Epithelial cell of prostate (primary cell): ENCODE measurements at places on chromosomes 2 and 18.
A peak's percentile ranks its signal among the peaks of the same experiment; 100 is the strongest.

DNA sequence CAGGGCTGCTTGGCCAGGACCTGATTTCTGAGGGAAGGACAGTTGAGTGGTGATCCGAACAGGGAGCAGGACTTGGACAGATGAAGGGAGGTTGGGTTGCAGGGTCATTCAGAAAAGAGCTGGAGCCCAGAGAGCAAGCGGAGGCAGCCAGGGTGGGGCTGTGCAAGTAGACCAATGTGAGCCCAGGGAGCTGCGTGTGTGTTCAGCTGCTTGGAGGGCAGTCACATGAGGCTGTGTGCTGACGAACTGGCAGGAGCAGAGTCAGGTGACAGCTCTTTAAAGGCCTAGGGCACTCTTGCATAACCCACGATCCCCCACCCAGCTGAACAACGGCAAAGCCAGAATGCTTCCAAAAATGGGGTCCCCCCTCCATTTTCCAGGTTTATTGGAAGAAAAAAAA lies 4.6 kb upstream of the MLPH start:
- DNase-seq: no peak

GRCh38 chr2:217934321-217935131 lies 68.3 kb downstream of the TNS1 start:
- peak; percentile 43 for DNase-seq

GRCh38 chr2:73877071-73877802 lies 15.6 kb upstream of the ACTG2 start:
- no peak for DNase-seq

DNA sequence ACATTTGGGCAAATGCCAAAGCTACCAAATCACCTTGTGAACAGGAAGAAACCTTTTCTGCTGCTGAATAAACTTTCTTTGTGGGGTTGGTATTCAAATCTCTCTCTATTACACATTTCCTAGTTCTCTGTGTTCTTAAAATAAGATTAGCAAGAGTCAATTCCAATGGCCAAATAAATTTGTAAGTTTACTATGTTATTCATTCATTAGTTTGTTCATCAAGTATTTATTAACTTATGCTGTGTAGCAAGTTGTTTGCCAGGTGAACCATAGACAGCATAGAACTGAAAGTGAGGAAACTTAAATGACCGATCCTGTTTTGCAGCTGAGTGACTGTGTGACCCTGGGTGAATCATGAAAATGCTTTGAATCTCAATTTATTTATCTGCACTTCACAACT lies 37.7 kb upstream of the FSHR start:
- no peak for DNase-seq

DNA sequence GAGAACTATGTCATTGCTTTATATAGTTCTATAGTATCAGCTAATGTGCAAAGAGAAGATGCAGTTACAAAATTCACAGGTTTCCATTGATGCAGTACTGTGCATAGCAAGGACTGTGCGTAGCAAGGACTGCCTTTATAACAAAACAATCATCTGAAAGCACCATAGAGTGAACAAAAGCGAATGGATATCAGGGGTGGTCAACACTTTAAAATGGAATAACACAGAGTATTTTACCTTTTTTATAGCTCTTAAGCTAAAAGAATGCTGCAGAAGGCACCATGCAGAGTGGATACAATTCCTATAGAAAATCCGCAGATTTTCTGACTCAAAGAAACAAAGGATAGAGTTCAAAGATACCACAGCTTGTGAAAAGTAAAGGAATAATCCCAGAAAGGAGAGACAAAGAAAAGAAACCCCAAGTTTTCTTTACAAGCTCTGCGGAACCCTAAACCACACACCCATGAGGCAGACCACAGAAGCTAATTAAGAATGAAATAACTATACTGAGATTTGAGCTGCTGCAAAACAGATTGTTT lies 229.9 kb upstream of the DTNA start:
- no peak for DNase-seq

DNA sequence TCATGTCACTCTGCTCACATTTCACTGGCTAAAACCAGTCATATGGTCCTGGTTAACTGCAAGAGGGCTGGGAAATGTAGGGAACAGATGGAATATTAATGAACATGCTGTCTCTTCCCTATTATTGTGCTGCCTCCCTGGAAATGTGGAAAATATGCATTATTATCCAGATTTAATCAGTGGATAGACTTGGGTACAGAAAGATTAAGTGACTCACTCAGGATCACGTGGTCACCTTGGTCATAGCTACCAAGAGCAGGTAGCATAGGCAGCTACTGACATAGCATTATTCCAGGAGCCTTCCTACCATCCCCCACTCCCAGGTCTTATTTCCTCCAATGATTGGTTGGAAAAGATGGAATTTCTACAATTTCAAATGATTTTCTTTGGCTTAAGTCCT lies 141.1 kb downstream of the HRH4 start:
- DNase-seq: peak; percentile 6

- peak; percentile 91 for DNase-seq
Observed at GRCh38 chr2:37802899-37803379, 122.1 kb upstream of the RMDN2 start.

DNA sequence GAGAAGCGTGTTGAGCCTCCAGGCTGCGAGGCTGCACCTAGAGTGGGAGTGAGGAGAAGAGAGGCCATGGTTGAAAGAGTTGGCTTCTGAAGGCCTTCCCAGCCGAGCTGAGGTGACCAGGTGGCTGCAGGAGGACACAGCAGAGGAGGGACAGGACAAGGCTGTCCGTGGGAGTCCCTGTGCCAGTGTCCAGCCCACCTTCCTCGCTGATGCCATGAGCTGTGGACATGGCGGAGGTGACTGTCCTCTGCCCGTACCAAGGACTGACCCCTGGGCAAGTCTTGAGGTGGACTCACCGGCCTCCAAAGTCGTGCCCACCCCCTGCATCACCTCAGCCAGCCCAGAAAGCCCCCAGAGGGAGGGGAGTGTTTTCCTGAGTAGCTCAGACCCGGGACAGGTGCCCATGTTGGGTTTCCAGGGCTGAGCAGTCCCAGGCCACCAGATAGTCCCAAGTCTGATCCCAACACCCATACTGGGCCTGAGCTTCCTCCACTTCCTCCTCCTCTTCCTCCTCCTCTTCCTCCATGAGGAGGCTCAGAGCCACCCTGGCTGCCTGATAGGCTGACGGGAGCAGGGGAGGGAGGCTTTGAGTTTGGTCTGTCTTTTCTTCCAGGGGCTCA lies 43.0 kb upstream of the FOSL2 start:
- no peak for DNase-seq

DNA sequence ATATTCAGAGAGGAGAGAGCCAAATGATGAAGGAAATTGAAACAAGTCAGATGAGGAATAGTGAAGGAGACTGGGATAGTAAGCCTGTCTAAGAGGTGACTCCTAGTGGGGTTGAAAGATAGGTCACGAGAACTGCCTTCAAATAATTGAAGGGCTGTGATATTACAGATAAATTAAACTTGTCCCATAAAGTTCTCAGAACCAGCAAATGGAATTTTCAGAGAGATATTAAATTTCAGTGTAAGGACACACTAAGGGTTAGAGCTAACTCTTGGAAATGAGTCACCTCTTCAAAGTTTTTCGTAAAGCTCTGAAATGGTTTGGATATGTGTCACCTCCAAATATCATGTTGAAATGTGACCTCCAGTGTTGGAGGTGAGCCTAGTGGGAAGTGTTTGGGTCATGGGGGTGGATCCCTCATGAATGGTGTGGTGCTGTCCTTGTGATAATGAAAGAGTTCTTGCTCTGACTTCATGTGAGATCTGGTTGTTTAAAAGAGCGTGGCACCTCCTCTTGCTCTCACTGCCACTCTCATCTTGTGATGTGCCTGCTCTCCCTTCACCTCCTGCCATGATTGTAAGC lies 87.3 kb downstream of the BABAM2 start:
- DNase-seq: peak; percentile 55
